ENCODE measurements at places on chromosomes 5 and 9. TPM values are rescaled to one million over a fixed set of nuclear protein-coding genes. Genes with fewer than 3 reads are reported as not detected.
A peak's percentile ranks its signal among the peaks of the same experiment; 100 is the strongest.

- H3K27ac ChIP-seq: no peak overlapping the region
- no peak overlapping the region for H3K4me3 ChIP-seq
- H3K36me3 ChIP-seq: no peaks in the 10 kb centered on the region
- H3K27me3 ChIP-seq: no peaks in the 10 kb centered on the region
Observed at GRCh38 chr9:104209387-104209786, 115.3 kb downstream of the SMC2 start.

- no peak overlapping the region for H3K27ac ChIP-seq
- no peak for DNase-seq
- no peaks in the 10 kb centered on the region for H3K36me3 ChIP-seq
- H3K4me1 ChIP-seq: no peaks in the 10 kb centered on the region
- H3K27me3 ChIP-seq: no peaks in the 10 kb centered on the region
Observed at GRCh38 chr9:35395076-35395705, 94.7 kb upstream of the RUSC2 start.

Gene PPP1R26
- total RNA-seq: 1.7 TPM

DNA sequence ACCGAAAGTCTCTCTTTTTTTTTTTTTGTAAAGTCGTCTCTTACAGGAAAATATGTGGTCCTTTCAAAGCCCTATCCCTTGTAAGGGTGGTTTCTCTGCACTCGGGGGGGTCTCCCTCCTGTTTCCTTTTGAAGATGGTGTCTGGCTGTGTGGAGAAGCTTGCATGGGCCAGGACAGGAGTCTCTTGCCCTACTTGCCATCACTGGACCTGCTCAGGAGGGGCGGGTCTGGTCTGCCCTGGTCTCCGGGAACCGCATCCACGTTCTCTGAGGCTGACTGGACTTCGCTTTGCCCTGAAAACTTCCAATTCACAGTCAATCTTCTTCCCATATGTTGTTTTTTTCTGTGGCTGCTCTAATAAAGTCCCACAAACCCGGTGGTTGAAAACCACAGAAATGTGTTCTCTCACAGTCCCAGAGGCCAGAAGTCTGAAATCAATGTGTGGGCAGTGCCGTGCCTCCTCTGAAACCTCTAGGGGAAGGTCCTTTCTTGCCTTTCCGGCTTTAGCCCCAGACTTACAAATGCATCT, 92.9 kb upstream of the IER5L start:
- peak overlapping the region; percentile 18 for H3K27ac ChIP-seq
- peaks cover 18% of the 10 kb centered on the region for H3K4me1 ChIP-seq
- H3K36me3 ChIP-seq: no peaks in the 10 kb centered on the region
- H3K4me3 ChIP-seq: peak overlapping the region; percentile 3
- DNase-seq: no peak

DNA sequence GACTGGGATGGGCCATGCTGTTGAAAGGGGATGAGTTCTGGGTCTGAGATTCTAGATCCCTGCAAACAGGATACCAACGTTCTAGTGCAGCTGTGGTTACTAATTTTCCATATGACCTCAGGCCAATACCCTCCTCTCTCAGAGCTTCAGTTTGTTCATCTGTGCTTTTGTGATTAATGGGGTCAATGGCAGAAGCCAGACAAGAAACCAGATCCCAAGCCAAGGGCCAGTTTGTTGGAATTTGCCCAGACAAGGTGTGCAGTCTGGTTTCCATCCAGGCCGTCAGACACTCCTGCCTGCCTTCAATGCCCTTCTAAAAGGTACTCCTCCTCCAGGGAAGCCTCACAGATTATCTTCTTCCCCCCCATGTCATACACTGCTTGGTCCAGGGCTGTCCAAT, 11.4 kb downstream of the MYORG start:
- DNase-seq: no peak
- no peak overlapping the region for H3K4me3 ChIP-seq
- H3K27ac ChIP-seq: no peak overlapping the region
- no peaks in the 10 kb centered on the region for H3K36me3 ChIP-seq
- peaks cover 16% of the 10 kb centered on the region for H3K4me1 ChIP-seq

- no peak overlapping the region for H3K4me3 ChIP-seq
- peaks cover 4% of the 10 kb centered on the region for H3K27me3 ChIP-seq
- H3K27ac ChIP-seq: no peak overlapping the region
- no peak for DNase-seq
- H3K36me3 ChIP-seq: peaks cover 15% of the 10 kb centered on the region
Observed at GRCh38 chr5:199197-199949, 8.1 kb downstream of the LRRC14B start.

GRCh38 chr9:23741351-23741750, 84.7 kb downstream of the ELAVL2 start:
- H3K4me3 ChIP-seq: no peak overlapping the region
- no peaks in the 10 kb centered on the region for H3K4me1 ChIP-seq
- no peak overlapping the region for H3K27ac ChIP-seq
- no peaks in the 10 kb centered on the region for H3K27me3 ChIP-seq
- no peaks in the 10 kb centered on the region for H3K36me3 ChIP-seq

Gene NSMF
- total RNA-seq: 89.5 TPM

GRCh38 chr5:89187268-89187667, 304.3 kb upstream of the MEF2C start:
- DNase-seq: no peak
- no peaks in the 10 kb centered on the region for H3K27me3 ChIP-seq
- no peaks in the 10 kb centered on the region for H3K36me3 ChIP-seq
- H3K4me1 ChIP-seq: no peaks in the 10 kb centered on the region
- no peak overlapping the region for H3K4me3 ChIP-seq
- no peak overlapping the region for H3K27ac ChIP-seq

Gene ATP6V1G1
- 102 TPM for total RNA-seq

Gene PLAC8L1
- not detected for total RNA-seq

DNA sequence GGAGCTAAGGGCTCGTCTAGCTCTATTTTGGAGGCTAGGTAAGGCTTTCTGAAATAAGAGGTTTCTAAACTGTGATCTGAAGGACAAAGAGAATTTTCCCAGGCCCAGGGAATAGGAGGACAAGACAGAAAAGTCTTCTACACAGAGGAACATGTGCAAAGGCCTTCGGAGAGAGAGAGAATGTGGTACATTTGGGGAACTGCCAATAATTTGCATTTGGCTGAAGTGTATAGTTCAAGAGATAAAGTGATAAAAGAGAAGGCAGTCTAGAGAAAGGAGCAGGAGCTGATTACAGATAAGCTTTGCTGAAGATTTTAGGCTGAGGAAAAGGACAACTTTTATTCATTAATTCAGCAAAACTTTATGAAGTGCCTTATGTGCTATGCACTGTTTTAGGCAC, 214.4 kb upstream of the ELL2 start:
- H3K4me3 ChIP-seq: no peak overlapping the region
- H3K36me3 ChIP-seq: no peaks in the 10 kb centered on the region
- no peak for DNase-seq
- H3K27me3 ChIP-seq: no peaks in the 10 kb centered on the region

Gene SH2D3C
- 47.7 TPM for total RNA-seq

DNA sequence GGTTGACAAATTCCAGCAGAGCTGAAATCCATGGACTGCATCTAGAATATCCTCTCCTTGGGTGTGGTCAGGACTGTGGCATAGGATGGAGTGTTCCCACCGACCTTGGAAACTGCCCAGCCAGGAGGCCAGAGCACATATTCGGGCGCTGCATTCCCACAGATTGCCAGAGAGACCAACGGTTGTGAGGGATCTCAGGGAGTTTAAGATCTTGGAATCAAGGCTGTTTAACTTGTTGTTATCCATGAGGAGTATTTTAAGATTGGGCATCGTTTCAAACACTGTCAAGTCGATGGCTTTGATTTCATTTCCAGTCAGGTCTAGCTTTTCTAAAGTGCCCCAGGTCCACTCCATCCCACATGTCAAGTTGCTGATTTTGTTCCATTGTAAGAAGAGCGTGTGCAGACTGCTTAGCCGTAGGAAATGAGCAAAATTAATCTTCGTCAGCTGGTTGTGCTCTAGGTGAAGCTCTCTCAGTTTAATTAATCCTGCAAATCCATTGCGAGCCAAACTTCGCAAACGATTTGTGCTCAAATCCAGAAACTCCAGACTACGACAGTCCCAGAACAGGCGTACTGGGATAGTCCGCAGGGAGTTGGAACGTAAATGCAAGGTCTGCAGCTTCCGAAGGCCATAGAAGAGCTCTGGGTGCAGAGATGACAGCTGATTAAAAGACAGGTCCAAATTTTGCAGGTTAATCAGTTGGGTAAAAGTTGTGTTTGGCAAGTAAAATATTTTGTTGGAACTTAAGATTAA, 1.5 kb downstream of the LRRTM2 start:
- H3K4me3 ChIP-seq: no peak overlapping the region
- no peaks in the 10 kb centered on the region for H3K36me3 ChIP-seq
- H3K27me3 ChIP-seq: no peaks in the 10 kb centered on the region
- peaks cover 2% of the 10 kb centered on the region for H3K4me1 ChIP-seq
- no peak overlapping the region for H3K27ac ChIP-seq

- DNase-seq: no peak
- H3K27ac ChIP-seq: no peak overlapping the region
- H3K36me3 ChIP-seq: no peaks in the 10 kb centered on the region
Observed at GRCh38 chr9:89802781-89803355, 198.1 kb downstream of the GADD45G start.

Gene TAF11L10
- not detected for total RNA-seq

DNA sequence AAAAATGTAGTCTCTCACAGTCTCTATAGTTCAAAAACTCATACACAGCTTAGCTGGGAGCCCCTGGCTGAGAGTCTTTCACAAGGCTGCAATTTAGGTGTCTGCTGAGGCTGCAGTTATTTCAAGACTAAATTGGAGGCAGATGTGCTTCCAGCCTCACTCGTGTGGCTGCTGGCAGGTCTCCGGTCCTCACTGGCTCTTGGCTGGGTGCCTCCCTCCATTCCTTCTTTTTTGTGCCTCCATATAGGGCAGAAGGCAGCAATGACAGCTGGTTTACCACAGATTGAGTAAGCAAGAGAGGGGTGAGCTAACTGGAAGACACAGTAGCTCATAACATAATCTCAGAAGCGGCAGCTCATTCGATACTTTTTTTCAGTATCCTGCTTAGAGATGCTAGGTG, 2167.7 kb upstream of the WWC1 start:
- no peak overlapping the region for H3K27ac ChIP-seq
- no peak overlapping the region for H3K4me3 ChIP-seq
- no peaks in the 10 kb centered on the region for H3K27me3 ChIP-seq

Gene UBE2R2
- 27.0 TPM for total RNA-seq

DNA sequence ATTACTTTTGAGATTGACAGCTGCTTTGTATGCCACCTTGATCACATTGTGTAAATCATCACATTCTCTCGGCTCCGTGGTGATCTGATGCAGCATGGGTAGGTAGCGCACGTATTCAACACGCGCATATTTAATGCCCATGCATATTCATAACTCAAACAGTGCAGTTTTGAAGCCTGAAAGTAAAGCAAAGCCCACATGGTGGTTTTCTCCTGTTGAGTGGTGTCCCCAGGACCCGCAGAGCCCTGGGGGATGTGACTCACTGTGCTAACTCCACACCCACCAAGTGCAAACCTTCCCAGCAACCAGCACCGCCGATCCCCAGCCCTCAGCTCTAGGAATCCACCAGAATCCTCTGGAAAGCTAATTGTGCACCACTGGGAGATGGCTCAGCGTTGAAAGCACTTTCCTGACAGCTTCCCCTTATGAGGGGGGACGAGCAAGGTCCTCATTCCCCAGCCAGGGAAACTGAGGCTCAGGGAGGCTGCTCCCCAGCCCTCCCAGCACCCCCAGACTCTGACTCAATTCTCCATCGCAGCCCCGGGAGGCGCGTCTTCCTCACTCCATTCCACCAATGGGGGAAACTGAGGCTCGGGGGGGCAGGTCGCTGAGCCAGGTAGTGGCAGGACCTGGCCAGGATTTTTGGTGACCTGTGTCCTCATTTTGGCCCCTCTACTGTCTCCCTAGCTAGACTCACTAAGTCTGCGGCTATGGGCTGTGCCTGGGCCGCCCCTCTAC, 46.4 kb downstream of the SARDH start:
- no peak overlapping the region for H3K27ac ChIP-seq
- H3K4me3 ChIP-seq: no peak overlapping the region
- H3K4me1 ChIP-seq: no peaks in the 10 kb centered on the region
- DNase-seq: no peak
- H3K27me3 ChIP-seq: no peaks in the 10 kb centered on the region

- H3K4me1 ChIP-seq: no peaks in the 10 kb centered on the region
- H3K27me3 ChIP-seq: no peaks in the 10 kb centered on the region
- H3K4me3 ChIP-seq: no peak overlapping the region
- no peak overlapping the region for H3K27ac ChIP-seq
- no peak for DNase-seq
- H3K36me3 ChIP-seq: peaks cover 3% of the 10 kb centered on the region
Observed at GRCh38 chr9:95115104-95115503, 202.4 kb downstream of the FANCC start.

GRCh38 chr9:33778700-33779351, 16.5 kb upstream of the PRSS3 start:
- no peak overlapping the region for H3K4me3 ChIP-seq
- no peak overlapping the region for H3K27ac ChIP-seq
- H3K27me3 ChIP-seq: peaks cover 4% of the 10 kb centered on the region
- peak; percentile 17 for DNase-seq

Gene PDE6A
- not detected for total RNA-seq

GRCh38 chr5:139647506-139648204, 494 bp upstream of the CXXC5 start:
- H3K4me3 ChIP-seq: peak overlapping the region; percentile 38
- H3K27me3 ChIP-seq: peaks cover 55% of the 10 kb centered on the region
- no peak overlapping the region for H3K27ac ChIP-seq
- no peak for DNase-seq
- H3K36me3 ChIP-seq: no peaks in the 10 kb centered on the region

DNA sequence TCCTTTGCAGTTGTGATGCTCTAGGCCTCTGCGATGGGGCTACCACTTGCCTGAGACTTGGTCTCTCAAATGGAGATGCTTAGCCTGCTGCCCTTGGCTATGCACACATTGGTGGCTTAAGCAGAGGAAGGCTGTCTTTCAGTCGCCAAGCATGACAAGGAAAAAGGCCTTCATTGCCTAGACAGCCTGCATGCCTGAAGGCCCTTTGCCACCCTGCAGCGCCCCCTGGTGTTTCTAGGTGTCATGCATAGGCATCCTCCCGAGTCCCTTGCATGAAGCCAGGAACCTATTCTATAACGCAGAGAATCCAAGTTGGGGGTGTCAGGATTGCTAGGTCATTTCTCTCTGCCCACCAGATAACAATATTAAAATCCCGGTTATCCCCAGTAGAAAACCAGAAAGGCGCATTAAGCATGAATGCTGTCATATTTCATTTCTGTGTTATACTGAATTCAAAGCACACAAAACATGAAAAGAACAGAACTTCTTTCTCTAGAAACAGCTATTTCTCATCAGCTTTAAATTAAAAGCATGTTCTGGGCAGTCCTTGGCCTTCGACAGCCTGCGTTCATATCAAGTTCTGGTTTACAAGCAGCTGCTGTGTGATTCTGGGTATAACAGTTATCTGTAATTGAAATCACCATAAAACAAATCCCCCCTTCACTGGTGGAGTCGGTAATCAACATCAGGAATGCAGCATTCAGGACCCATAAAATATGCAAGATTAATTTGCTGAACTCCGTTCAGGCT, 59.7 kb upstream of the TRPC7 start:
- H3K4me3 ChIP-seq: no peak overlapping the region
- no peak for DNase-seq
- no peaks in the 10 kb centered on the region for H3K4me1 ChIP-seq

Gene LURAP1L
- total RNA-seq: not detected

GRCh38 chr5:75510836-75511434, 494 bp downstream of the CERT1 start:
- no peak for DNase-seq
- H3K4me1 ChIP-seq: peaks cover 17% of the 10 kb centered on the region
- peak overlapping the region; percentile 56 for H3K27ac ChIP-seq

Gene CARTPT
- total RNA-seq: not detected

Measured in T-cell (primary cell).